ENCODE measurements at places on chromosomes 3 and 15. TPM values are rescaled to one million over a fixed set of nuclear protein-coding genes. Genes with fewer than 3 reads are reported as not detected.

Gene CLDN16
- not detected for total RNA-seq

Gene FAM107A
- 2.6 TPM for total RNA-seq

Gene CCR9
- not detected for total RNA-seq

Gene GPR87
- not detected for total RNA-seq

Gene ADAMTSL3
- 4.2 TPM for total RNA-seq

Gene PAK6
- not detected for total RNA-seq

Gene CPN2
- total RNA-seq = not detected

Gene CAPN3
- 5.6 TPM for total RNA-seq

Gene UBR1
- total RNA-seq = 18.8 TPM

Gene GP5
- total RNA-seq = under 0.01 TPM

Data from pericardium fibroblast (primary cell).